ENCODE measurements at places on chromosomes 4 and X. TPM values are rescaled to one million over a fixed set of nuclear protein-coding genes. Genes with fewer than 3 reads are reported as not detected.

- DNase-seq, result no peak
- H3K27me3 ChIP-seq, result no peaks in the 10 kb centered on the region
- peaks cover 41% of the 10 kb centered on the region for H3K4me1 ChIP-seq
Observed at GRCh38 chr4:89314291-89314690, 6.7 kb upstream of the GPRIN3 start.

DNA sequence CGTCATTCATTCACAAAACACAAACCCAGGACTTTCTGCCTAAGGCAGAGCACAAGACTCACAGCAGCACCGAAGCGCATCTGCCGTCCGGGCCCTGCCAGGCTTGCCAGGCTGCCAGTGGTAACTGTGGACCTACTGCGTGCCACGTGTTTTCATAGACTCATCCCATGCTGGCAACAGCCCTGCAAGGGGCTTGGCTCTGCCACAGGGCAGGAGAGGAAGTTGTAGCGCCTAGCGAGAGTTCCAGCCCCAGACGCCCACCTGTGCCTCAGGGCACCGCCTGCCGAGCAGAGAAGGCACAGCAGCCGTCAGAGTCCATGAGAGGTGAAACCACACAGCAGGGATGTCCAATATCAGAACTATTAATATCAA lies 18.9 kb upstream of the MRFAP1 start:
- DNase-seq, result no peak
- no peak overlapping the region for H3K27ac ChIP-seq
- no peaks in the 10 kb centered on the region for H3K27me3 ChIP-seq
- H3K36me3 ChIP-seq, result peaks cover 23% of the 10 kb centered on the region
- no peaks in the 10 kb centered on the region for H3K4me1 ChIP-seq
- H3K4me3 ChIP-seq, result no peak overlapping the region

GRCh38 chrX:153924149-153924861 lies 1.8 kb downstream of the ARHGAP4 start:
- DNase-seq, result no peak
- peak overlapping the region; percentile 96 for H3K27ac ChIP-seq
- H3K4me3 ChIP-seq, result peak overlapping the region; percentile 97
- H3K36me3 ChIP-seq, result peaks cover 27% of the 10 kb centered on the region
- peaks cover 19% of the 10 kb centered on the region for H3K4me1 ChIP-seq

DNA sequence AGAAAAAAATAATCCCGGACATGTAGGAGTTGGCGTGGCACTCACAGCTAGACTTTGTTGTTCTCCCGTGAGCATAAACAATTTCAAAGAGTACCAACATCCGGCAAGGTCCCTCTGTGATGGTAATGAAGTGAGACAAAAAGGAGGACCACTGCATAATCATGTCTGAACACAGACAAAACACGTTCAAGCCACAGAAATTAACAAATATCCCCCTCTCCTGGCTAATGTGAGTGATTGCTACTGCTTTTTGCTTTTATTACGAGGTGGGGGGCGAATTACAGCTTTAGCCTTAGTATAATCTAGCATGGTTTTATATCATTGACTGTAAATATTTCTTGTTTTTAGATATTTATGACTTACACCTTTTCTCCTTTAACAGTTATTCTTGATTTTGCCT lies 118.5 kb downstream of the PLS3 start:
- no peak overlapping the region for H3K27ac ChIP-seq
- no peak for DNase-seq
- H3K36me3 ChIP-seq, result no peaks in the 10 kb centered on the region
- H3K4me1 ChIP-seq, result no peaks in the 10 kb centered on the region
- no peaks in the 10 kb centered on the region for H3K27me3 ChIP-seq

GRCh38 chr4:22246847-22247246 lies 269.0 kb downstream of the ADGRA3 start:
- H3K4me3 ChIP-seq, result no peak overlapping the region
- no peaks in the 10 kb centered on the region for H3K27me3 ChIP-seq
- DNase-seq, result no peak
- H3K36me3 ChIP-seq, result no peaks in the 10 kb centered on the region
- H3K4me1 ChIP-seq, result peaks cover 5% of the 10 kb centered on the region

DNA sequence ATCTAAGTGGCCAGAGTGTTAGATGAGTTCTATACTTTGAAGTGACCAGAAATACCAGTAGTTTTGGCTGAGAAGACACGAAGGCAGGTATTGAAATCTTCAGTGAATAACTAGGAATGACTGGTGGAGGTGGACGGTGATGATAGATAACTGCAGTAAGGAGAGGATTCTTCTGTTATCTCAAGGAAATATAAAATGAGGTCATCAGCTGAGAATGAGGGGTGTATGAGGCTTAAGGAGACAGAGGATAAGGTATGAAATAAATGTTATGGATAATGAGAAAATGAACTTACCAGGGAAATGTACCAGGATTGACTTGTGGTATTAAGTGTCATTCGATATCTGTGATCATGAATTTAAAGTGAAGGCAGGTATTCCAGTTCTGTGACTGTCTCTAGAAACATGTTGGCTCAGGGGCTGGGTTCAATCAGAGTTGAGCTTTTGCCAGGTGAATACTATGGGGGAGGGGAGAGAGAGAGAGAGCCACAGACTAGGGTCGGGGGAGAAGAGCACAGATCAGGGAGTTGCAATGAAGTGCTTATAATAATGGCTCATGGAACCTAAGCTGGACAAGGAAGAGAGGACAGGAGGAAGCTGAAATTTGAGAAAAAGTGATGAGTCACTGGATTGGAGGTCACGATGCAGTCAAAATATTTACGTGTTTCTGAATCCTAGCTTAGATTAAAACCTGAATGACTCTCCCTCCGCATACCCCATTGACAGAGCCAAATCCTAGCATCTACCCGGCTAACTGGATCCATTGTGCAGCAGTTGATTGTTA lies 37.5 kb upstream of the BRS3 start:
- H3K4me1 ChIP-seq, result no peaks in the 10 kb centered on the region
- no peak overlapping the region for H3K4me3 ChIP-seq
- no peaks in the 10 kb centered on the region for H3K27me3 ChIP-seq
- H3K36me3 ChIP-seq, result no peaks in the 10 kb centered on the region
- H3K27ac ChIP-seq, result no peak overlapping the region
- DNase-seq, result no peak

DNA sequence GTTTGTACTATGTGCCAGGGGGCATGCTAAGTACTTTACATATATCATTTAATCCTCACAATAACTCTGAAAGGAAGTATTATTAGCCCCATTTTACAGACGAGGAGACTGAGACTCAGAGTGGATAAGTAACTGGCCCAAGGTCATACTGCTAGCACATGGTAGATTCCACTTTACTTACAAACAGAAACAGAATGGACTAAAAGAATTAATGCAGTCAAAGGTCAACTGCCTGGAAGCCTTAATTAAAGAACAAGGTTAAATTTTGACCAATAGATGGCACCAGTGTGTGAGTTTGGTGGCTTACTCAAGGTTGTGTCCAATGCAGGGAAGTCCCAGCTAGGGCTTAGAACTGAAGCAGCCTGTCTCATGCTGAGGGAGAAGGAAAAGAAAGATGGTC lies 4.7 kb downstream of the RIPPLY1 start:
- no peak overlapping the region for H3K4me3 ChIP-seq
- no peaks in the 10 kb centered on the region for H3K36me3 ChIP-seq
- no peaks in the 10 kb centered on the region for H3K4me1 ChIP-seq
- no peak for DNase-seq
- no peak overlapping the region for H3K27ac ChIP-seq

- H3K27ac ChIP-seq, result no peak overlapping the region
- H3K27me3 ChIP-seq, result no peaks in the 10 kb centered on the region
- H3K4me3 ChIP-seq, result no peak overlapping the region
- H3K4me1 ChIP-seq, result no peaks in the 10 kb centered on the region
- peaks cover 14% of the 10 kb centered on the region for H3K36me3 ChIP-seq
- no peak for DNase-seq
Observed at GRCh38 chrX:74246524-74246923, 57.5 kb upstream of the ZCCHC13 start.

DNA sequence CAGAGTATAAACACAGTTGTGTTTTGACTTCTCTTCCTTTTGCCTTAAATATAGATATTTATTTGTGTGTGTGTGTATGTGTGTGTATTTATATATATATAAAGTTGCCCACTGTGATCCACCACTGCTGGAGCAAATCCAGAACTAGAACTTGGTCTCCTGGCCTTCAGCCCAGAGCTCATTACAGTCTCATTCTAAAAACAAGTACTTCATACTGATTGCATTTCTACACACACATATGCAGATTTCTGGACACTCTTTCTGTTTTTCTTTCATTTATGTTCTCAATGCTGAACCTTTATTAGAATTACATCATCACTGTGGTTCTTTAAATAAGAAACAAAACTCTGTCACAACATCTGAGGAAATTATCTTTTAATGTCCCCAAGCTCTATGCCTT lies 381 bp downstream of the TXK start:
- H3K36me3 ChIP-seq, result peaks cover 36% of the 10 kb centered on the region
- no peaks in the 10 kb centered on the region for H3K27me3 ChIP-seq
- no peak for DNase-seq
- H3K27ac ChIP-seq, result peak overlapping the region; percentile 87
- H3K4me3 ChIP-seq, result peak overlapping the region; percentile 85

- peaks cover 2% of the 10 kb centered on the region for H3K4me1 ChIP-seq
- no peak overlapping the region for H3K4me3 ChIP-seq
Observed at GRCh38 chrX:9205599-9206223, 171.8 kb upstream of the FAM9B start.

DNA sequence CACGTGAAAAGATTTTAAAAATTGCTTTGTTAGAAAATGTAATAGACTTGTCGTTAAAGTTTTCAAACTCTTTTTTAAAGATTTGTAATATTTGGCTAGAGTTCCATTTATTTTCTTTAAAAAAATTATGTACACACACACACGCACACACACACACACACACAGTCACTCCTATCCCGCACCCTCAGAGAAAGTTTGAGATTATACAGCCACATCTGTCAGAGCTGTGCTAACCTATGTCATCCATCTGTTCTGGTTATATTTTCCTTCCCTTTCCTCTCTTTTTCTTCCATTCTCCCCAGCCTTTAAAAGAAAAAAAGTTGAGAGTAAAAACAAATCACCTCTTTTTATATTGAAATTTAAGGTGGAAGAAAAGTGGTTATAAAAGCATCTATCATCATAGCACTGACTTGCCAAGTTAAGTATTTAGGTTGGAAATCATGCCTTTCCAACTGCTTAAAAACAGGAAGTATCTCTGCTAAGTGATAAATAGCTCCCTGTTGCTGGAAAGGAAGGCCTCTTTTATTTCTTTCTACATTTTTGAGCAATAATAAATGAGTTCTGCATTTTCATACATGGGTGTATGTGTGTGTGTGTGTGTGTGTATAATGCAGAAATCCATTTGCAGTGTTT lies 163.3 kb upstream of the SPRY1 start:
- H3K36me3 ChIP-seq, result peaks cover 12% of the 10 kb centered on the region
- no peak for DNase-seq

GRCh38 chr4:153705743-153706468 lies 21.8 kb downstream of the TLR2 start:
- no peak for DNase-seq
- peaks cover 2% of the 10 kb centered on the region for H3K36me3 ChIP-seq
- H3K4me3 ChIP-seq, result peak overlapping the region; percentile 39
- peaks cover 11% of the 10 kb centered on the region for H3K4me1 ChIP-seq
- peak overlapping the region; percentile 74 for H3K27ac ChIP-seq

- H3K36me3 ChIP-seq, result peaks cover 8% of the 10 kb centered on the region
- no peak for DNase-seq
- no peak overlapping the region for H3K4me3 ChIP-seq
- H3K27me3 ChIP-seq, result no peaks in the 10 kb centered on the region
- peak overlapping the region; percentile 34 for H3K27ac ChIP-seq
- H3K4me1 ChIP-seq, result peaks cover 22% of the 10 kb centered on the region
Observed at GRCh38 chrX:46703980-46704379, 54.9 kb downstream of the SLC9A7 start.

GRCh38 chrX:110402850-110403221 lies 44.2 kb downstream of the RTL9 start:
- no peak overlapping the region for H3K4me3 ChIP-seq
- DNase-seq, result no peak
- no peaks in the 10 kb centered on the region for H3K4me1 ChIP-seq
- H3K27ac ChIP-seq, result no peak overlapping the region
- H3K27me3 ChIP-seq, result peaks cover 3% of the 10 kb centered on the region

DNA sequence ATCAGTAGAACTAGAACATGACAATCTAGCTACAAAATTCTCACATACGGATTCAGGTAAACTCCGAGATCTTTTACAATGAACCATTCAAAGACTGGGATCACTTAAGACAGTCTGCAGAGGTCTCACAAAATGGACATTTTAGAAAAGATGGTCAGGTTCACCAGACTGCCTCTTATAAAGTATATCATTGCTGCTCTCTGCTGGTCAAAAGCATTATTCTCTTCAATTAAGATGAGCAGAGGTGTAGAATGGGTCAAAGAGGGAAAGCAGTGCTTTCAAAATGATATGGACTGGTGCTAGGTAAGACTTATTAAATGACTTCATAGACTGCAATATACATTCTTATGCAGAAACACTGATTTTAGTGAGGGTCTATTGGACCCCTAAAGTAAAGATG lies 434.7 kb downstream of the PACRGL start:
- H3K36me3 ChIP-seq, result no peaks in the 10 kb centered on the region
- no peaks in the 10 kb centered on the region for H3K27me3 ChIP-seq
- no peaks in the 10 kb centered on the region for H3K4me1 ChIP-seq
- no peak overlapping the region for H3K27ac ChIP-seq

DNA sequence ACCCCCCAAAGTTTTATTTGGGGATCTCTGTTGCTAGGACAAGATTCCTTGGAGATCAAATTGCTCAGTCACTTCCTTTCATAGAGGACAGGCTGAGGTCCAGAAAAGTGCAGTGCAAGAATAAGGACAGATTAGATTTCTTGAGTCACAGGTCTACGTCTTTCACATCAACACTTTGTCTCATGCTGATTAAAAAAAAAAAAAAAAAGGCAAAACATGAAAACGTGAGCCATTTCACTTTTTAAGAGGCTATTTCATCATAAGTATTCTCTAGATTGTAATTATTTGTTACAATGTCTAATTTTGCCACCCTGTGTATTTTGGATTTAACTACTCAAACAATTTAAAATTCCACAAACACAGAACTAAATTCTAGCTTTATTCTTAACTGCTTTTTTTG lies 647.0 kb downstream of the TRAM1L1 start:
- H3K27me3 ChIP-seq, result no peaks in the 10 kb centered on the region

GRCh38 chr4:123430031-123430430 lies 33.4 kb downstream of the SPRY1 start:
- DNase-seq, result no peak
- H3K4me3 ChIP-seq, result no peak overlapping the region
- peaks cover 5% of the 10 kb centered on the region for H3K4me1 ChIP-seq
- peaks cover 32% of the 10 kb centered on the region for H3K36me3 ChIP-seq

GRCh38 chr4:33302321-33302720 lies 2582.2 kb downstream of the PCDH7 start:
- no peaks in the 10 kb centered on the region for H3K36me3 ChIP-seq
- H3K27me3 ChIP-seq, result no peaks in the 10 kb centered on the region
- H3K4me3 ChIP-seq, result no peak overlapping the region

DNA sequence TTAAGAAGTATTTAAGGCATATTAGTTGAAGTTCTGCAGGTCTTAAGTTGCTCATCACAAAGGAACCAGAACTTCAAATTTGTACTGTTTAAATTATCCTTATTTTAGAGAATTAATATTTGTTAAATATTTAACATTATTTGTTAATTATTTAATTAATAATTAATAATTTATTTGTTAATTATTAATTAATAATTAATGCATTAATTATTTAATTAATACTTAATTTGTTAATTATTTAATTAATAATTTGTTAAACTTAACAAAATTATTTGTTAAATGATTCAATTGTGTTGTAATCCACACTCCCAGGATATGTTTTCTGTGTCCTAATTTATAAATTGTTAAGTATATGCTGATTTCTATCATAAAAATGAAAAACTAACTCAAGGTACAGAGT lies 129.4 kb downstream of the GLRA3 start:
- H3K36me3 ChIP-seq, result no peaks in the 10 kb centered on the region
- H3K27me3 ChIP-seq, result no peaks in the 10 kb centered on the region
- no peaks in the 10 kb centered on the region for H3K4me1 ChIP-seq
- H3K27ac ChIP-seq, result no peak overlapping the region

The COL4A5 gene
- not detected for total RNA-seq

The NMU gene
- not detected for total RNA-seq

The C1QTNF7 gene
- total RNA-seq, result not detected

The PSAPL1 gene
- total RNA-seq, result not detected

The F8A2 gene
- total RNA-seq, result not detected

All from activated naive CD8-positive, alpha-beta T cell treated with anti-CD3 and anti-CD28 coated beads, Interleukin-2, amount 10 ng/mL, durations not matched to agents 7 days and 5 days (primary cell).